ENCODE measurements at places on chromosomes 4 and X.

GRCh38 chr4:99013884-99014523 lies 18.5 kb downstream of the METAP1 start:
- DNase-seq, result no peak

- no peak for DNase-seq
These were observed 30.7 kb upstream of the SGMS2 start for GRCh38 chr4:107793996-107794395.

DNA sequence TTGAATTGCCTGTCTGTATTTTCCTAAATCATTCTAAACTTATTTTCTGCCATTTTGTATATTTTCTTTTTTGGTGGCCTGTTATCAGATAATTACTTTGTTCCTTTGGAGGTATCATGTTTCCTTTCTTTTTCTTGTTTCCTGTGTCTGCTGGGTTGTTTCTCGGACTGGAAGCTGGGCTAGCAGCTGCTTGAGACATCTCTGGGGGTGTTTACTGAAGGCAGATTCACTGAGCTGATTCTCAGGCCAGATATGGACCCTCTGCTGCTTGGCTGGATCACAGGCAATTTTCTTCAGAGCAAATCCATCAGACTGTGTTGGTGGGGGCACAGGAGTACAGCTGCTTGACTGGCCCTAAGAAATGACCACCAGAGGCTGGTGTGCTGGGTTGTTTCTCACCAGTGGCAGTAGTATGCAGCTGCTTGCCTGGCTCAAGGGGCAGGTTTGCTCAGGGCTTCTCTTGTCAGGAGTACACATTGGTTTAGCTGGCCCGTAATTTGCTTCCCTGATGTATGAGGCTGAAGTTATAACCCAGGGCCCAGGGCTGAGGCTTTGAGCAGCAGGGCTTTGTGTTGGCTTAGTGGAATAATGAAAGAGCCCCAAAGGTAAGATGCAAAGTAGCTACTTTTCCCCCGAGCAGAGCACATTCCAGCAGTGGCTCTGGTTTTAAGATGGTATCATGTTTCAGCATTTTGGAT lies 680.6 kb downstream of the TECRL start:
- no peak for DNase-seq

GRCh38 chr4:82524570-82525152 lies 37.1 kb downstream of the TMEM150C start:
- no peak for DNase-seq

Measured in eye (tissue), 1 donor.